Tongue (tissue), 3 donors: ENCODE measurements at places on chromosomes 1 and 21.

DNA sequence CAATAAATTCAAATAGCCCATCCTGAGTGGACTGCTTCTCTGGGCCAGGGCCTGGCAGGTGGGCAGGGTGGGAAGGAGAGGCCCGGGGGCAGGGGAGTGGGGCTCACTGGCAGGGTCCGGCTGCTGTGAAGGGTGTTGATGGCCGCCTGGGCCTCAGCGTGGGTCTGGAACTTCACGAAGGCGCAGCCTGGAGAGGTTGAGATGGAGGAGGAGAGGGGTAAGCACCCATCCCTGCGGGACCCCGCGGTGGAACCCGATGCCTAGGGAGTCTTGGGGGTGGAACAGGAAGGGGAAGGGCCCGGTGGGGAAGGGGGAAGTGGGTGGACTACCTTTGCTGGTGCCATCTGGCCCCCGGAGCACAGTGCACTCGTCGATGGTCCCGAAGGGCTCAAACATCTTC is 7.7 kb downstream of the CELF3 start:
- no peak for DNase-seq

DNA sequence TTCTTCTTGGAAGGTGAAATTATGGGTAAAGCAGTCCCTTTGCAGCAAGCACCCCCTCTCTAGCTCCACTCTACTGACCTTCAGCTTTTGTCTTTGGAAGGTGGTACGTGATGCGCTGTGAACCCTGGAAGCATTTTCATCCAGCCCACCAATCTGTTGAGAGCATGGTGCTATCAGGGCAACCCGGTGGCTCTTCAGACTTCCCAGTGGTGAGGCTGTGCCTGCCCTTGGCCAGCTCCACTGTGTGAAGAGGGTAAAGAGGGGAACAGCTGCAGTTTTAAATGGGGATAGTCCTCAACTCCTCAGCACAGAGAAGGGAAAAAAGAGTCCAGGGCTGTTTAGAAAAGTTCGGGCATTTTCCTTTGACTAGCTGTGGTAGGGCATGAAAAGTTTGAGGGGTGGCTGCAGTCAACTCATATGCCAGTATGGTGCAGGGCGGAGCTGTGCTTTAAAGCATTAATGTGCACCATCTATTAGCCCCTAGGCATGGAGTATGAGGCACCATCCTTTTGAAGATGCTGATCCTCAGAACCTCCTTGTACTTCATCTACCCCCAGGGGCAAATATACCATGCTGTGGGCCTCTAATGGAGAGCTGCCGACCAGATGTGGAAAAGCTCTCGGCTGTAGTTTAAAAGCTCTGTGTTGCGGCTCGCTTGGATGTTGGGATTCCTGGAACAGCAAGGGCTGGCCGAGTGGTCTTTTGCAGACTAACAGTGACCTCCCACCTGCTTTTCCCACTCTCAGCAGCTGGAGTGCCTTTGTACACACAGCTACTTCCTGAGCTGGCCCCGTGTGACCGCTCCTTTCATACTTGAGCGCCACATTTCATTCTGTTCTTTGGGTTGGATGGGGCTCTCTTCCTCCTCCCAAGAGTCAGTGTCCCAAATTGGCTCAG is 123.0 kb downstream of the PEX14 start:
- peak; percentile 45 for DNase-seq

DNA sequence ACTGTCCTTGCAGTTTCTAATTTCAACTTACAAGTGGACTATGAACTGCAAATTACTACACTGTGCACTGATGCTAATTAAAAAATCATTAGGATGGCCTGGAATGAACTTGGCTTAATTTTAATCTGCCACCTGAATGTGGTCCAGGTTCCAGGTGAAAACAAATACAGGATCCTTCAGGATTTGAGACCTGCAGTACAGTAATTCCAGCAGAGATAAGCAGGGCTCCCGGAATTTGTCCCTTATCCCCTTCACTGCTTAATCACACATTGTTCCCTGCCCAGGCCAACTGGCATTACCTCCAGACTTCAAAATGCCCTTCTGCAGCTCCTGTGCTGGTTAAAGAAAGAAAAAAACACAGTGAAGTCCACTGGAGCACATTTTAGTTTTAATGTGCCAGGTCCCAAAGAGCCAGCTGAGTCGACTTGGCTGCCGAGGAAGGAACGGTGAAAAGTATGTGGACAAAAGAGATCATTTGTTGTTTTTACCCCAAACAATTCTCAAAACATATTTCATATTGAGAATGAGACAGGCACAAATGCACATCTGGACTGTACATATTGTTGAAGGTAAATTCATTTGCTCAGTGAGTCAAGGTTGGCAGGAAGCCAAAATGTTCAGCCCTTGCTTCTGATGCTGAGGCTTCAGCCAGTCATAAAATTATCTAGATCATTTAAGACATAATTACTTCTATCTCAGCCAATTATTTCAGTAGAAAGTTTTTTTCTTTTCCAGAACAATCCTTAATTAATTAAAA is 28.3 kb downstream of the DEGS1 start:
- peak; percentile 84 for DNase-seq

- DNase-seq = no peak
These were observed 27.2 kb upstream of the PSMB2 start for GRCh38 chr1:35668506-35668905.
